SK-N-SH (cell line): ENCODE measurements at places on chromosomes 2 and 18.

DNA sequence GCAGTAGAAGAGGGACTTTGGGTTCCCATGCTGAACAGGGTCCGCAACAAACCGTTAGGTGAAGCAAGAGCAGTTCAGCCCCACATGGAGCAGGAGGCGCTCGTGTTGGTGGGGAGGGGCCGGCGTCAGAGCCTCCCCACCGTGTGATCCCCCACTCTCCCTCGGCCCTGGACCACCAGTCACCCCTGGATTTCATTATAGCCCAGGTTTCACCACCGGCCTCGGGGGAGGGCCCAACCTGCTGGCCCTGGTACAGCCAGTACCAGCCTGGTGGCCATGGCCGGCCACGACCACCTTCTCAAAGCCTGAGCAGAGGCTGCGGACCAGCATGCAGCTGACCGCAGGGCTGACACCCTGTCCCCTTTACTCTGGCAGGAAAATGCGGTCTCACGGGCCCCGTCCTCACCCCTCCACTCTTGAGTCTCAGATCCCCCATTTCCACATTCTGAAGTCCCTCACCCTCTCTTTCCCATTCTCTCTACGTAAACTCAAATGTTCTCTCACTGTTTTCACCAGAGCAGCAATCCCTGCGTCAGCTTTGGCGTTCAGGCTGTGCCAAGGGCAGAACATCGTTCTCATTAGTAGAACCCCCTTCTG lies 8.6 kb downstream of the MLPH start:
- DNase-seq, result no peak

DNA sequence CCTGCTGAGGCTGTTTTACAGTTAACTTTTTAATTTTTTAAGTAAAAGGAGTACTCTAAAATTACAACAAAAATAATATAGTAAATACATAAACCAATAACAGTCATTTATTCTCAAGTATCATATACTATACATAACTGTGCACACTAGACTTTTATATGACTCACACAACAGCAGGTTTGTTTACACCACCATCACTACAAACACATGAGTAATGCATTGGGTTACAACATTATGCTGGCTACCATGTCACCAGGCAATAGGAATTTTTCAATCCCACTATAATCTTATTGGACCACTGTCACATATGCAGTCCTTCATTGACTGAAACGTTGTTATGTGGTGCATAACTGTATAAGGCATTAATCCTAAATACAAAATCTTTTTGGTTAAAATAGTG lies 42.5 kb downstream of the RASGRP3 start:
- no peak for DNase-seq

GRCh38 chr2:86333378-86333777 lies 4.0 kb downstream of the REEP1 start:
- DNase-seq, result no peak

DNA sequence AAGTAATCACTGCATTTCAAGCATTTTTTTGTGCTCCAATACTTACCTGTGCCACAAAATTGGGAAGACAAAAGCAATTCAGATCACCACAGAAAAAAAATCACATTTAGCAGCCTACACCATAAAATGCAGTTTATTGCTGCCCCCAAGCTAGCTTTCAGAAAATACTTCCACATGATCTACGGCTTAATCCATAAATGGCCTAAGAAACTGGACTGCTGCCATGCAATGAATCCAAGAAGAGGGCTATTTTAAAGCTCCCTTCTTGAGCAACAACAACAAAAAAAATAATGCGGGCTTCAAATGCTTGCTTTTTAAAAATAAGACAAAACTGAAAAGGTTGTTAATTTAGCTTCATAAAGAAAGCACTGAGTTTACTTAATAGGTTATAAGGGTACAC lies 272.3 kb downstream of the RAD51AP2 start:
- DNase-seq, result no peak

- DNase-seq, result no peak
These were observed 251.7 kb downstream of the LRRTM4 start for GRCh38 chr2:77270433-77270832.

GRCh38 chr2:156526950-156527636 lies 90.9 kb downstream of the GPD2 start:
- DNase-seq, result no peak

- no peak for DNase-seq
These were observed 60.7 kb downstream of the SH3RF3 start for GRCh38 chr2:109189751-109190150.

DNA sequence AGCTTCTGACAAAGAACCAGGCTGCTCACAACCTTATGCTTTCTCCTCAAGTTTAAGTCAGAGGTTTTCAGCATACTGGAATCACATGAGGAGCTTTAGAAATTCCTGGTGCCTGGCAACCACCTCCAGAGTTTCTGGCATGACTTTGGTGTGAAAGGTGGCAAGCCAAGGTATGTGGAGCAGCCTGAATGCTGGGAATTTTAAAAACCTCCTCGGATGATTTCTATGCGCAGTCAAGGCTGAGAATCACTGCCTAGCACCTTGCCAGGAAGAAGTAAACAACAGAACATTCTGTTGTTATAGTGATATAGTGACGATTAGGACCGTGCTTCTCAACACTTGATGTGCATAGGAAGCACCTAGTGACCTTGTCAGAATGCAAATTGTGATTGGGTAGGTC lies 11.7 kb downstream of the CCBE1 start:
- DNase-seq, result no peak

- no peak for DNase-seq
These were observed 436.5 kb downstream of the RND3 start for GRCh38 chr2:150051004-150051403.

GRCh38 chr18:58221060-58221725 lies 177.2 kb downstream of the NEDD4L start:
- DNase-seq, result no peak

- DNase-seq, result no peak
These were observed 504.2 kb downstream of the ARHGAP15 start for GRCh38 chr2:143633419-143633818.
